ENCODE measurements at places on chromosomes 16 and 17.

- no peak for DNase-seq
Measured at GRCh38 chr17:4747847-4748246, 8.1 kb upstream of the CXCL16 start.

- no peak for DNase-seq
Measured at GRCh38 chr17:35588196-35588920, 1.2 kb downstream of the AP2B1 start.

DNA sequence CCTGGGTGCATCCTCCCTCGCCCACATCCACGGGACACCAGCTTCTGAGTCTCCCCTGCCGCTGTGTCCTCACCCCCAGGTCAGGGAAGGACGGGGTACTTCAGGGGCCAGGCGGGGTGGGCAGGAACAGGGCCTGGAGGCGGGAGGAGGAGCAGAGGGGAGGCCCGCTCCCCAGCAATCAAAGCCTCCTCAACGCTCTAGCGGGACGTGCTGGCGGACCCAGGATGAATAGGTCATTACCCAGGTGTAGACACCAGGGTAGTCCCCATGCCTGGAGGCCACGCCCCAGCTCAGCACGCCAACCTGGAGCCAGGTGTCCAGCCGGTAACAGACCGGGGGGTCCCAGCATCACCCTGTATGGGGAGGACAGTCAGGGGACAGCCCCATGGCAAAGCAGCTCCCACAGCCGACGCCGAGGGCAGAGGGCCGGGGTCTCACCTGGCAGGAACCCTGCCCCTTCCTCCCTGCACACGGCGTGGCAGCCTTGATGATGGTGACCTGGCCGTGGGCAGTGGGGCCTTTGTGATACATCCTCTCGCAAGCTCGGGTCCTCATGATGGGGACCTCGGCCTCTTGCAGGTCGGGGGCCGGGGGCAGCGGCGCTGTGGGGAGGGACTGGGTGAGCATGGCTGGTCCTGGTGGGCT lies 24.2 kb downstream of the TPSD1 start:
- DNase-seq, result no peak

DNA sequence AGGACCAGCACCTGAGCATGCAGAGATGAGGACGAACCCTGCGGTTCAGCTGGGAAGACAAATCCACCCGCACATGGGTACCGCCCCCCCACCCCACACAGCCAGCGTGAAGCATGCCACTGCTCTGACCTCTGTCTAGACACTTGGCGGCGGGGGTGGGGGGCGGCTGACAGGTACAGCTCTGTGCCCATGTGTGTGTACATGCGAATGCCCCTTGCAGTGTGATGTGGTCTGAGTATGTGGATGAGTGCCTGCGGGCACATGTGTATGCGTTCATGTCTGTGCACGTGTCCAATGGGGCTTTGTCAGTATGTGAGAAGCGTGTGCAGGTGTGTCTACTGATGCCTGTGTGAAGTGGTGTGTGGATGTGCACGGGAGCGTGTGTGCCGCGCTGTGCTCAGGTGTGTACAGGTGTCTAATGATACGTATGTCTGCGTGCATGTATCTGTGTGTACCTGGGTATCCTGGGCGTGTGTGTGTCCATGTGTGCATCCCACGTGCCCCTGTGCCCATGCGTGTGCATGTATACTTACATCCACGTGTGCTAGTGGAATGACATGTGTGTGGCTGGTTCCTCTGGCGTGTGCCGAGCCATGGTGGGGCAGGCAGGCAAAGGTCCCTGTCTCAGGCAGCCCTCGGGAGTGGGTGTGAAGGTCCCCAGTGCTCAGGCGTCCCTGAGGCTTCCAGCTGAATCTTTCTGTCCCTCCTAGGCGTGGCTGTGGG lies 636 bp upstream of the RAP1GAP2 start:
- no peak for DNase-seq

DNA sequence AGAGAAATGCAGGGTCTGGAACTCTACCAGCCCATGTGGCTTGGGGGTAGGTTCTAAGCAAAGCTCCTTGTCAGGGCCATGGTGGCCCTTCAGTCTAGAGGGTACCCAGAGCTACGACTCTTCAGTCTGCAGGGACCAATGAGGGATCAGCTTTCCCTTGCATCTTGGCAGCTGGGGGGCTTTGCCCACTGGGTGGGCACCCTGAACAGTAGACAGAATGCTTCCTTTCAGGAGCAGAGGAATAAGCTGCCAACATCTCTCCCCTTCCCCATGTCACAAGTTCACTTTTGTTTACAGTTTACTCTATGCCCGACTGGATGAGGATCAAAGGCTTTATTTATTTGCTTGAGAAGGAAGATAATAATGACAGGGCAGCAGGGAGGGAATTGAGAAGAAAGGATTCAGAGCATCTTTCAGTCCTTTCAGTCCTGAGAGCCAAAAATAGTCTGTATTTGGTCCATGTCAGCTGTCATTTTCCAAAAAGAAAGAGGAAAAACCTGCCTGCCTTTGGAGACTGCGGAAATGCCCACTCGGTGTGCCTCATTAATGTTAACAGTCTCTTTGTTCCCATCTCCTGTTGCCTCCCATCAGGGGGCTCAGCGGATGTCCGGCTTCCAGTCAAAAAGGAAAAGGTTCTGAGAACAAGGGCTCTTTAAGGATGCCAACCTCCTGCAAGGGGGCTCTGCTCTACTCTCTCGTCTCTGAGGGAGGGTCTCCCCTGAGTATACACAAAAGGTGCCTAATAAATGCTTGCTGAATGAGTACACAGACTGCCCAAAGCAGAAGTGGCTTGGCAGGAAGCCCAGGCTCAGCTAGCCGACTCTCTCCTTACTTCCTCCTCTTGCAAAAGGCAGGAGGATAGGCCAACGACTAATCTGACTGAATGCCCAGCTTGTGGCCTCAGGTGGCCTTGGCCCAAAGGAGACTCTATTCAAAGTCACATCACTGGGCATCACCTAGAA lies 17.1 kb downstream of the TRAF4 start:
- DNase-seq, result peak; percentile 87

- DNase-seq, result no peak
Measured at GRCh38 chr16:86573215-86573614, 5.1 kb upstream of the FOXL1 start.

DNA sequence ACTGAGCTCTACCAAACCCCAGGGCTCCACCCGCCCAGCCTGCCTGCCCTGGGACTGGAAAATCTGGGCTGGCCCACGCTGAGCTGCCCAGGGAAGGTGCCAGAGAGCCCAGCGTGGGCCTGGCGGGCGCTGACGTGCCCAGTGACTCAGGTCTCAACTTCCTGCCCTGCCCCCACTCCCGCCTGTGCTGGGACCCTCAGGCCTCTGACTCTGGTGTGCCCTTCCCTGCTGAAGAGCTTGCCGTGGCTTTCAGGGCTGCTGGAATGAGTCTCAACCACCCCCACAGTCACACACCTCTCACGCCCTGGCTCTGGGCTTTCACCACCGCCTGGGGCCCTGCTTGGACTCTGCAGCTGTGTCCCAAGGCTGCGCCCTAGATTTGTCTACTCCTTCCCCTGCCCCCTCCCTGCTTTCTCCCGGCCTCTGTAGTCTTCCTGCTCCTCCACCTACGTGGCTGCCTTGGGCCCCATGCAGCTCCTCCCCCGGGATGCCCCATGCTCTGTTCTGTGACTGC lies 10.4 kb downstream of the LLGL1 start:
- DNase-seq, result no peak

GRCh38 chr16:26951950-26952349 lies 114.8 kb upstream of the C16orf82 start:
- no peak for DNase-seq

- DNase-seq, result no peak
Measured at GRCh38 chr17:50039058-50039457, 16.9 kb upstream of the ITGA3 start.

GRCh38 chr17:36833279-36833678 lies 104.0 kb upstream of the LHX1 start:
- DNase-seq, result no peak

GRCh38 chr16:86685076-86685475 lies 106.7 kb downstream of the FOXL1 start:
- DNase-seq, result no peak

- no peak for DNase-seq
Measured at GRCh38 chr16:67683767-67684166, 17.2 kb downstream of the C16orf86 start.

DNA sequence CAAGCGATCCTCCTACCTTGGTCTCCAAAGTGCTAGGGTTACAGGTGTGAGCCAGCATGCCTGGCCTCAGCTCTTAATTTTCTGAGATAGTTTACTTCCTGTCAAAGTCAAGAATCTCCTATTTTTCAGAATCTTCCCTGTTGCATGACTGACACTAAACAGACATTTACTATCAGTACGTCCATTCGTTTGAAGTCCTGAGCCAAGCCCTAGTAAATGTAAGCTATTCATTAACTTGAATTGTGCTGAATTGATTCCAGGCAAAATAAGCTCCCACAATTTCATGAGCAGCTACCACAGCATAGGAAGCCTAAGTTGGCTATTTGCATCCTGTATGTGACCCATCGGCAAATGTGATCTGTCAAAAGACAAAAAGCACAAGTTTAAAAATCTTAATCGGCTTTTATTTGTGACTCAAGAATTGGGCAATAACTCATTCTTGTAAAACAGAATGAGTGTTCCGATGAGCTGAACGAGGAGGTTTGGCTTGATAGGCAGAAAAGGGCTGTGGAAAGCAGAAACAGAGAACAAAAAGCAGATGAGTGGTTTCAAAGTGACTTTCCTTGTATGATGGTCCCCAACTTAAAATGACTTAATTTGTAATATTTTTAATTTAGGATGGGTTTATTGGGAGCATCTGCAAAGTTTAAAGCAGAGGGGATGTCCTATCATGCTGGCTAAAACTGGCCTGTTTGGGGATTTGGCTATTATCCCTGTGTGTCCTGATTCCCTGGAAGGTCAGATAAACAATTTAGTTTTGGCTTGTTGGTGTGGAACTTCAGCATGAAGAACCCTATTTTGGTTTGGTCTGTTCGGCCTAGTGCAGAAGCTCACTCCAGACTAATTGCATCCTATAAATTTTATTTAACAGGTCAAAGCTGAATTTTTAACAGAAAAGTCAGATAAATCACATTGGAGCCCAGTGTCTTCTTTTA lies 14.2 kb downstream of the RNF112 start:
- DNase-seq, result no peak

DNA sequence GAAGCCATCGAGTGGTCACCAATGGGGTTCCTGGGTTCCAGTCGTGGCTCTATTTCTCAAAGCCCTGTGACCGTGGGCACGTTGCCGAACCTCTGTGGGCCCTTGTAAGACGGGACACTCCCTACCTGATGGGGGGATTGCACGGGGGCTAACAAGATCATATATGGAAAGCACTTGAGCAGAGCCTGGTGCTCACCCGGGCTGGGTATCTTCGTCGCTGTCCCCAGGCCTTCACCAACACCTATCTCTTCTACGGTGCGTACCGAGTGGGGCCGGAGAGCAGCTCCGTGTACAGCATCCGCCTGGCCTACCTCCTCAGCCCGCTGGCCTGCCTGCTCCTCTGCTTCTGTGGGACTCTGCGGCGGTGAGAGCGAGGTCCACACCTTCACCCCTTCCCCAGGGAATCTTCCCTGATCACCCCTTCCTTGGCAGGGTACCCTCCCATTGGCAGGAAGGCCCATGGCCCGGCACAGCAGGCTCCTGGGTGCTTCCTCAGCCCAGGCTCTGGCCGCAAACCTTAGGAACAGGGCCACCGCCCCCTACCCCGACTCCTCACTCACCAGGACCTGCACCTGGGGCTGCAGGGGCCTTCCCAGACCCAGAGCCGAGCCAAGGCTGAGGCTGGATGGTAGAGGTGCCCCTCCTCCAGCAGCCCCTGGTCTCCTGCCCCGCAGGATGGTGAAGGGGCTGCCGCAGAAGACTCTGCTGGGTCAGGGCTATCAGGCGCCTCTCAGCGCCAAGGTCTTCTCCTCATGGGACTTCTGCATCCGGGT lies 2.8 kb downstream of the TMC8 start:
- DNase-seq, result no peak

DNA sequence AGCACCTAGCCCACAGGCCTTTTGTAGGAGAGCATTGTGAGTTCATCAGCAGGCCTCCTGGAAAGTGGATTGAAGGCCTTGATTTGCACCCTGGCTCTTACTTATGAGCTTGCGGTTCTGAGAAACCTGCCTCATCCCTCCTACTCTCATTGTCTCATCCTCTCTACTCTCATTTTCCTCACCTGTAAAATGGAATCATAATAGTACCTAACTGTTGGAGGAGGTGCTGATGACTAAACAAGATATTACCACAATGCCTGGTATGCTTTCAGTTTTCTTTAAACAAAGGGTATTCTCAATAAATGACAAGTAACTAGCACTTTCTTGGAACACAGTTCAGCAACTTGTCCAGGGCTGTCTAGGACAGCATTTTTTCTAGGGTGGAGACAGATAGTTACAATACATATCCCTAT lies 243.1 kb upstream of the MAF start:
- no peak for DNase-seq

DNA sequence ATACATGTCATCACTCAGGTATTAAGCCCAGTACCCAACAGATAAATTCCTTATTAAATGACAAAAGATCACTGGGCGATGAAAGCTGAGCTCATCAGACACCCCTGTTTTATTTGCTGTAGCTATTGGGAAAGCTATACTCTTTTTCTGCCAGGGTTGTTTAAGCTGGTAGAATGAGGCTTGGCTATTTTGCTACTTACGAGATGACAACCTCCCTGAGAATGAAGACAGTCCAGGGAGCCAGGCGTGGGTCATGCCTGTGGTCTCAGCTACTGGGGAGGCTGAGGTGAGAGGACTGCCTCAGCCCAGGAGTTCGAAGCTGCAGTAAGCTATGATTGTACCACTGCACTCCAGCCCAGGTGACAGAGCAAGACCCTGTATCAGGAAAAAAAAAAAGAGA lies 4.3 kb upstream of the SH2B1 start:
- DNase-seq, result no peak

DNA sequence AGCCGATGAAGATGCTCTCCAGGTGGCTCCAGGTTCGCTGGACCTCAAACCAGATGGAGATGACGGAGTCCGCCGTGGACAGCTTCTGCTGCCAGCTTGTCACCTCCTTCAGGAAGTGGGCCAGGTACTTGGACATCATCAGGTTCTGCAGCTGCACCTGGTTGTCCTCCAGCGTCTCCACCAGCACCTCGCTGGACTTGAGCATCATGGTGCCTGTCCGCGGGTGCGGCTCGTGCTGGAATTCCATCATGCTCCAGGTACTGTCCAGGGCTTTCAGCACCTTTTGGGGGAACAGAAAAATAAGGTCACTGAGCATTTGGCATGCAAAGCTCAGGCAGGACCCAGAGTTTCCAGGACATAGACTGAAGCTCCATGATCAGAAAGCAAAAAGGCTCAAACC lies 69.7 kb downstream of the DNAH17 start:
- DNase-seq, result no peak

DNA sequence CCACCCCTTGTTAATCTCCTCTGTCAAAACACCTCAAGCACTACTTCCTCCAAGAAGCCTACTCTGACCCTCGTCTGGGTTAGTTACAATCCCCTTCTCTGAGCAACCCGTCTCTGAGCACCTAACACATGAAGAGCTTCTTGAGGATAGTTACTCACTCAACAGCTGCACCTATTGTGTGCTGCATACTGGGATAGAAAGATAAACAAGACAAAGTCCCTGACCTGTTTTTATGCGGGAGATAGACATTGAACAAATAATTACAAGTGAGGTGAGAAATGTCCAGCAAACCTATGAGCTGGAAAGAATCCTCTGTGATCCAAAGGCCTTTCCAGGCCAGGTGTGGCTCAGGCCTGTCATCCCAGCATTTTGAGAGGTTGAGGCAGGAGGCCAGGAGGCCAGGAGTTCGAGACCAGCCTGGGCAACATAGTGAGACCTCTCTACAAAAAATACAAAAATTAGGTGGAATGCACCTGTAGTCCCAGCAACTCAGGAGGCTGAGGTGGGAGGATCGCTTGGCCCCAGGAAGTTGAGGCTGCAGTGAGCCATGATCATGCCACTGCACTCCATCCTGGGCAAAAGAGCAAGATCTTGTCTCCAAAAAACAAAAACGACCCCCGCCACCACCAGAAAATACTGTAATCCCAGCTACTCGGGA lies 5.5 kb upstream of the ZNF771 start:
- no peak for DNase-seq
